CD4-positive, alpha-beta memory T cell (primary cell): ENCODE measurements at places on chromosomes 11 and 22. TPM values are rescaled to one million over a fixed set of nuclear protein-coding genes. Genes with fewer than 3 reads are reported as not detected.

DNA sequence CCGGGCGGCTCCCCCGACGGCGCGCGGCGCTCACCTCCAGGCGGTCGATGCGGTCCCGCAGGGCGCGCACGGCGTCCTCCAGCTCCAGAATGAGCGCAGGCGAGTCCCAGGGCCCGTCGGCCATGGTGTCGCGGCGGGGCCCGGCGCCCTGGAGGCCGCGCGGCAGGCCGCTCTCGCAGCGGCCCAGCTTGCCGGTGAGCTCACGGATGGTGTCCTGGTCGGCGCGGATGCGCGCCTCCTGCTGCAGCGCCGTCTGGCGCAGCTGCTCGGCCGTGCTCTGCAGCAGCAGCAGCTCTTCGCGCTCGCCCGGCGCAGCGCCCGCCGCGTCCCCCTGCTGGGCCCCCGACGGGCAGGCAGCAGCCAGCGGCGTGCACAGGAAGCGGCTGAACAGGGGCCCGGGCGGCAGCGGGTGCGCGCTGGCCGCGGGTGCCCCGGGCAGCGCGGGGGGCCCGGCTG lies 599 bp downstream of the NPTXR start:
- peak; percentile 60 for DNase-seq

- DNase-seq: no peak
Measured at GRCh38 chr11:116641561-116642045, 131.2 kb downstream of the BUD13 start.

GRCh38 chr11:2724653-2725367 lies 25.0 kb upstream of the KCNQ1OT1 start:
- DNase-seq: no peak

The WNT7B gene
- not detected for total RNA-seq

The MS4A4E gene
- total RNA-seq: not detected

The CCDC87 gene
- not detected for total RNA-seq

The CHADL gene
- total RNA-seq: 1.0 TPM
